CD4-positive, alpha-beta T cell treated with Interleukin-4 for 1 hour (primary cell): ENCODE measurements at places on chromosomes 3 and 15.

- DNase-seq: no peak
Measured at GRCh38 chr15:76776480-76776879, 128.7 kb downstream of the SCAPER start.

DNA sequence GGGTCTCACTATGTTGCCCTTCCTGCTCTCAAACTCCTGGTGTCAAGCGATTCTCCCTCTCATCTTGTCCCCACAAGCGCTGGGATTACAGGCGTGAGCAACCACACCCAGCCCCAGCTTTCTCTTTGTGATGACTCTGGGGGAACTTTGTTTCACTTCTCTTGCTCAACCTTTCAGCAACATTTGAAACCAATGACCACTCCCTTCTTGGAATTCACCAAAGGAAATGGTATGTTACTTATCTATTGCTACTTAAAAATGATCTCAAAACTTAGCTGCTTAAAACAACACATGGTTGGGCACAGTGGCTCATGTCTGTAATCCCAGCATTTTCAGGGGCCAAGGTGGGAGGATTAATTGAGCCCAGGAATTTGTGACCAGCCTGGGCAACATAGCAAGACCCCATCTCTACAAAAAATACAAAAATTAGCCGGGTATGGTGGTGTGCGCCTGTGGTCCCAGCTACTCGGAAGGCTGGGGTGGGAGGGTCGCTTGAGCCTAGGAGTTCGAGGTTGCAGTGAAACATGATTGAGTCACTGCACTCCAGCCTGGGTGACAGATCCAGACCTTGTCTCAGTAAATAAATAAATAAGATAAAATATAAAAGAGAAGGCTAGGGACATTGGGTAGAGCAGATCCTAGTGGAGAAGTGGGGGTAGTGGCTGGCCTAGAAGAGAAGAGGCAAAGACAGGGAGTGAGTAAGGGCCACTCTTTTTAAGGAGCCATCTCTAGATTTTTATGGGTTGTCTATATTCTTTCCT is 10.3 kb upstream of the COPG1 start:
- DNase-seq: peak; percentile 46

- no peak for DNase-seq
Measured at GRCh38 chr3:167936019-167936418, 159.7 kb downstream of the GOLIM4 start.

- no peak for DNase-seq
Measured at GRCh38 chr3:188595890-188596376, 442.0 kb downstream of the LPP start.

DNA sequence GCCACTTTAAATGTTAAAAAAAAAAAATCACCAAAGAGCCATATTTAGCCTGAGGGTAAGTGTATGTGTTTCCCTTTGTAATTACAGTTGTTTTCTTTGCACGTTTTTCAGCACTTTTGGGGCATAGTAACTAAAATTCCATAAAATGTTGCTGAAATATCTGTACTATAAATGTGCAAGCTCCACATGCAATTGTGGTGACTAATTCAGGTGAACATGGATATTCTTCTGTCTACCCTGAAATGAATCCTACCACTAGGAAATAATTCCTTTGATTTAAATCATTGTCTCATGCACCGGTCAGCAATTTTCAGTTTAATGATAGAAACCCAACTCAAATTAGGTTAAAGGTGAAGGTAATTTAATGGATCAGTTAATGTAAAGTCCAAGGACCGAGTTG is 13.1 kb upstream of the TFG start:
- no peak for DNase-seq

GRCh38 chr15:77455696-77456321 is 35.1 kb downstream of the HMG20A start:
- no peak for DNase-seq

DNA sequence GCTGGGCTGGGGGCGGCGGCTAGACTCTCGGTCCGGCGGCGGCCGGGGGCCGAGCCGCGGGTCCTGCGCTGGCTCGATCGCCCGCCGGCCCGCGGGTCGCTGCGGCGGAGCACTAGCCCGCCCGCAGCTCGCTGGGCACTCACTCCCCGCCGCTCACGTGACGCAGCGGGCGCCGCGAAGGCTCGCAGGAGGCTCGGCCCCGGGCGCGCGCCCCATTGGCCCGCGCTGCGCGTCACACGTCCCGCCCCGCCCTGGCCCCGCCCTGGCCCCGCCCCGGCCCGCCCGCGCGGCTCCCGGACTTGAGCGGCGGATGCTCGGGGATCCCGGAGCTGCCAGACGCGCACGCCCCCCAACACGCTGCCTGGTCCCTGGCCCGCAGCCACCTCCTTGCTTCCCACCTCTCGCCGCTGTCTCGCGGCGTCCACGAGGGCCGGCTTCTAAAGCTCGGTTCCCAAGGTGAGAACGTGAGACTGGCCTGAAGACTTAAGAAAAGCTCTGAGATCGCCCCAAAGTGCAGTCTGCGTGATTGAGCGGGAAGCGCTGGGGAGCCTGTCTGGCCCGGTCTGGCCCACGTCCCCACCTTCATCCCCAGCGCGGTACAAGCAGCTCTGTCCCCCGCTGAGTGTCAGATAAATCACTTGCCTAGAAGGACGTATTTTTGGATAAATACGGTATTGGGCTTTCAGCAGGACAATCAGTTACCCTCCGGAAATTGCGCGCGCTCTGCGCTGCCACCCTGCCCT is at the start of gene KLF15:
TSS of gene KLF15 (minus strand) at position 114 of the 743 bp plus-strand sequence. CDS start 4,486 bp downstream, outside the sequence.
- peak; percentile 76 for DNase-seq

DNA sequence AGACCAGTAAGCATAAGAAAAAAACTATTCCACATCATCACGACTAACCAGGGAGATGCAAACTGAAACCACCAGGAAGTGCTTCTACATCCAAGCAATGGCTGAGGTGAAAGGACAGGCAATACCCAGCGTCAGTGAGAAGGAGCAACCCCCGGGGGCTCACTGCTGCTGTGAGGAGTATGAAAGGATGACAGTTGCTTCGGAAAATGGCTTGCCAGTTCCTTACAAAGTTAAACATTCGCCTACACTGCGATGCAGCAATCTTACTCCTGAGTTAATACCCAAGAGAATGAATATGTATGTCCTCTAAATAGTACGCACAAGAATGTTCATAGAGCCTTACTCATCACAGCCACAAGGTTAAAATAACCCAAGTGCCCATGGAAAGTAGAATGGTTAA is 13.3 kb upstream of the PLXNA1 start:
- no peak for DNase-seq

DNA sequence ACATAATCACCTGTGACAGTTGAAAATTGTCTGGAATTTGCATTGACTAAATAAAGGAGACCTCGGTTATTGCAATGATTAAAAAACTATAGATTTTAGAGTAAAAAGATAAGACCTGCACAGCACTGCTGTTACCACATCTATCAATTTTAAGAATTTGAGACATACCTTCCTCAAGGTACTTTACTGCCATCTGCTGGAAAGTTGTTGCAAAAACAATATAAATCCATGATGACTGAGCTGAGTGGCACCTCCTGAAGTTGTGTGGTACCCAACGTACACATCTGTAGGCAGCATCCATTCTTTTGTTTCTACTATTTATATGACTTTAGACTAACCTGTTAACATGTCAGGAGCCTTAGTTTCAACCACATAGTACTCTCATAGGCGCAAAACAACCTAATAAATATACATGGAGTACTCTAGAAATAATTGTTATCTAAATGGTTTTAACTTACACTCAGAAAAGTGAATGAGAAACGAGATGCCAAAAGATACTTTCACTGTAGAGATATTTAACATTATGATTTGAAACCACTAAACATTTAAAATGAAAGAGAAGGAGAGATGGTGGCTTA is 106.7 kb downstream of the GHSR start:
- peak; percentile 20 for DNase-seq

DNA sequence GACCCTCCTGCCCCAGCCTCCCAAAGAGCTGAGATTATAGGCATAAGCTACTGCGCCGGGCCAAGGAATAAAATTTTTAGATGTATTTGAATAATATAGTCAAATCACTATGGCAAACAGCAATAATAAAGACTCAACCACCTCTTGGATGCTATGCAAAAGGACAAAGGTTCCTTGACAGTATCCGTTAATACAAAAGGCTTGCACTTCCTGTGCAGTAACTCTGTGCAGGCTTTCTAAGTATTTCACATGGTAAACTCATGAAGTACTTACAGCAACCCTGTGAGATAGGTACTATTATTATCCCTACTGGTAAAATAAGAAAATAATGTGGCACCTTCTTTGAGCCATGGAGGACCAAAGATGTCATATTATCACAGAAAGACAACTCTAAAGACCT is 86.8 kb downstream of the SHQ1 start:
- no peak for DNase-seq

- no peak for DNase-seq
Measured at GRCh38 chr3:53773021-53773436, 73.2 kb downstream of the CHDH start.
